ENCODE measurements at places on chromosomes 5 and 9.

DNA sequence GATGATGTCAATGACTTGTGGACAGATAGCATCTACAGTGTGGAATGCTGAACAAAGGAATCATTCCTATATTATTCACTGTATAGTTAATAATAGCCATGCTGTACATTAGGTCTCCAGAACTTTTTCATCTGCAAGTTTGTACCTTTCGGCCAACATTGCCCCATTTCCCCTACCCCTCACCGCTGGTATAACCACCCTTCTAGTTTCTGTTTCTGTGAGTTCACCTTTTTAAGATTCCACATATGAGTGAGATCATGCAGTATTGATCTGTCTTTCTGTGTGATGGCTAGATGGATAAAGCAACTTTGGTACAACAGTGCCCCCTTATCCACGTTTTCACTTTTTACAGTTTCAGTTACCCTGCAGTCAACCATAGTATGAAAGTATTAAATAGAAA lies 18.8 kb upstream of the ALDH1B1 start:
- no peak for DNase-seq

- no peak for DNase-seq
Measured at GRCh38 chr5:98757978-98758377, 15.5 kb upstream of the RGMB start.

DNA sequence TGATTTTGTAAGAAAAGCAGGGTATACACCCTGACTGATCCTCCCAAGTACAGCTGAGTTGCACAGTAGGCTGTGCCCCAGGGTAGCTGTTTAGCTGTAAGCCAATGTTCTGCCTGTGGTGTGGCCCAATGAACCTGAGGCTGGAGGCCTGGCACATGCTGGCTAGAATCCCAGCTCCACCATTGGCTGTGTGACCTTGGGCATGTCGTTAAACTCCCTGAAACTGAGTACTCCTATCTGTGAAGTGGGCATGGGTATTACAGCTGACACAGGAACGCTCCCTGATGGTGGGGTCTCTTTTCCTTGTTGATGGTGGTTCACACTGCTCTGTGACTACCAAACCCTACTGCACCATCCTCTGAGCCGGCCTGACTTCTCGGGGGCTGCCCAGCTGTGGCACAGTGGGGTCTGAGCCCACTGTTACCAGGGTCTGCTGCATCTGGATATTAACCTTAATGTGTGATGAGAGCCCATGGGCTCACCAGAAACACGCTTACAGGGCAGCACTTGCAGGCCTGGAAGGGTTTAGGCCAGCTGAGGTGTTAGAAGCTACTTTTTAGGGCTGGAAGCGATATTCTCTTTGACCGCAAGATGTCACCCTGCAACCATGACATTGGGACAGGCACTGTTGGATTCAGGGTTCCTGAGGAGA lies 7.0 kb upstream of the GADD45G start:
- DNase-seq: peak; percentile 61

DNA sequence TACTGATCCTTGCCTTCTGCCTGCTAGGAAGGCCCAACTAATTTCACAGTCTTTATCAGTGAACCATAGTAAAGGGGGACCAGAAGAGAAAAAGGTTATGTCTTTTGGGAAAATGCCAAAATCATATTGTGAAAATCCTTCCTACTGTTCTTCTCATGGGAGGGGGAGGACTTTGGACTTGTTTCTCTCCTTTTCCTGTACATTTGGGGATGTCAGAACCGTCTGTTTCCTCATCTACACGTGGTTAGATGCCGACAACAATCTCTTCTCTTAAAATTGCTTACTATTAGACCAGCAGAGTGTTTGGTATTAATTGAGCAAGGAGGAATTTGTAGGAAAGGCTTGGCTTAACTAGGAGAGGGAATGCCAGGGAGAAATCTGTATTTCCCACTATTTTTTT lies 77.2 kb downstream of the TMC1 start:
- no peak for DNase-seq

DNA sequence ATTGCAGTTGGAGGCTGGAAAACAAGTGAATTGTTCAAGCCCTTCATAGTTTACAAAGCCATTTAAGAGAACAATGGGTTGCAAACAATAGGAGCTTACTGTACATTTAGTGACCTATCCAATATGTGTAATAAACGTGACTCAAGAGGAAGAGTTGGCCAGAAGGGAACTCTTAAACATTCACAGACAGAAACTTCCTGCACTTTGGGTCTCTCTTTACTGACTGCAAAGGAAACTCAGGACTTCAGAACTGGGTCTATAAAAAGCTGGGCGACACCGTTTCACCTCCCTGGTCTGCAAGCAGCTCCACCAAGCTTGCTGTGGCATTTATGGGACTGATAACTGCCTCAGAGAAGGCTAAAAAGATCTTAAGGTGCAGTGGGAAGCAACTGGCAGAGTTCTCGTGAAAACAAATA lies 48.7 kb upstream of the SPATA31D4 start:
- DNase-seq: no peak

GRCh38 chr9:70340572-70340971 lies 73.9 kb downstream of the KLF9 start:
- no peak for DNase-seq

GRCh38 chr9:114017741-114018715 lies 60.1 kb downstream of the AMBP start:
- DNase-seq: no peak

DNA sequence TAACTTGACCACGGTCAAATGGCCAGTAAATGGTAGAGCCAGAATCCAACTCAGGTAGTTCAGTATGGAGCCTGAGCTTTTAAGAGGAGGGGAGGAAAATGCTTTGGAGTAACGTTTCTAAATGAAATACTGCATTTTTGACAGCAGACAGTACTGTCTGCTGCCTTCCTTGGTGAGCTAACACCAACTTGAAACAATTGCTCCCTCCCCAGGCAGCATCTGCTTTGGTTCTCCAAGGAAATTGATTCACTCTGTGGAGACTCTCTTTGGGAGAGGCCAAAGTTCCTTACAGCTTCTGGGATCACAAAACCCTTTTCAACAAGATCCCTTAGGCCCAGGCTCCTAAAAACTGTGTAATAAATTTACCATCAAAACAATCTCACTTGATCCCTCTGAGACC lies 75.2 kb upstream of the SSBP2 start:
- no peak for DNase-seq

GRCh38 chr5:154984946-154985516 lies 28.5 kb upstream of the KIF4B start:
- no peak for DNase-seq

DNA sequence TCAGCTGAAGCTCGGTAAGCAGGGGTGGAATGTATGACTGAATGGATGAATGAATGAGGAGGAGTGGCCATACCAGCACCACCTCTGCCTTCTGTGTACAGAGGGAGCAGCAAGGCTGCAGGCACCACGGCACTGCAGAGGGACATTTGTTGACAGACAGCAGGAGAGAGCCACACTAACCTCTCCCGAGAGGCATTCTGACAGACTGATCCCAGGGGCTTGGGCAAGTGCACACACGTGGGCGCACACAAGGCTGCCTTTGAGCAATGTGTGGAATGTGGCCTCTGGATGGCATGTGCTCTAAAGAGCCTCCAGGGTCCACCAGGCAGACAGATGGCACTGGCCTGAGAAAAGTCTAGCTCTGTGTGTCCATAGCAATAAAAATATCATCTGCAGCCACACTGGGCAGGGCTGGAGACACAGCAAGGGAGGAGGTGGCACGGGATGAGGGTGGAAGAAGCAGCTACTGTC lies 111.8 kb downstream of the ACTL7B start:
- DNase-seq: no peak

- DNase-seq: no peak
Measured at GRCh38 chr5:66540078-66540477, 56.1 kb upstream of the MAST4 start.

DNA sequence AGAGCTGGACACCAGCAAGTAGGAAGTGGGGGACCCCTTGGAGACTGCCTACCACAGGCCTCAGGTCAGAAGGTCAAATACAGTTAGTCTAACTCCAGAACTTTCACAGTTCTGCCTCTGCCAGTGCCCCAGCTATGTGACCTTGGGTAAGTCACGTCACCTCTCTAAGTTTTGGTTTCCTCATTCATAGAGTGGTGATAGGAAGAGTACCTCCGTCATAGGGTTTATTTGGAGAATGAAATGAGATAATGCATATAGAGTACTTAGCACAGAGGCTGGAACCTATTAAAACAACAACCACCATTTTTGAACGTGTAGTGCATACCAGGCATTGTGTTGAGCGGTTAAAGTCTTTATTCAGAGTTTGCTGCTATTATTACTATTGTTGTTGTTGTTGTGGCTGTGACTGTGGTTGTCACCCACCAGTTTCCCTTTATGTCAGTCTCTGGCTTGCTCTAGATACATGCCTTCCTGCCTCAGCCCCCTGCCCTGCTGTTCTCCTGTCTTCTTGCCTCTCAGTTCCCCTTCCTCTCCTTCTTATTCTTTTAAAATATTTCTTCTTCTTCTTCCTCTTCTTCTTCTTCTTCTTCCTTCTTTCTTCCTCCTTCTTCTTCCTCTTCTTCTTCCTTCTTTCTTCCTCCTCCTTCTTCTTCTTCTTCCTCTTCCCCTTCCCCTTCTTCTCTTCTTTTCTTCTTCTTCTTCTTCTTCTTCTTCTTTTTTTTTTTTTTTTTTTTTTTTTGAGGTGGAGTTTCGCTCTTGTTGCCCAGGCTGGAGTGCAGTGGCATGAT lies 67.8 kb downstream of the RALGPS1 start:
- DNase-seq: no peak

GRCh38 chr9:128054087-128054486 lies 13.0 kb downstream of the NAIF1 start:
- no peak for DNase-seq

DNA sequence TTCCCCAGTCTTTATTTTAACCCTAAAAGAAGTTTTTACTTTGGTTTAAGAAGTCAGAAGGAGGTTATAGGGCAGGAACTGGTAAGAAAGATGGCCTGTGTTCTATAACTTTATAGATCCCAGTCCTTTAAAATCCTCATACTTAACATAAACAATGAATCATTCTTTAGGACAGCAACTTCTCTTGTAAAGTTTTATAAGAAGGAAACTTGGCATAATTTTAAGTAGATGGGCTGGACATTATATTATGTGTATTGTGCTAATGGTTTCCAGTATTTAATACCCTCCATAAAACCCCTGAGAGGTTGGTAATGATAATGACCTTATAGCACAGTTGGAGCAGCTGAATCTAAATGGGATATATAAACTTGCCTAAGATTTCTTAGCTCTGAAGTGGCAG lies 247.2 kb downstream of the FAM170A start:
- no peak for DNase-seq

Measured in CD4-positive, alpha-beta T cell treated with Interleukin-6 for 4 hours (primary cell).